NCI-H1105 (cell line): ENCODE measurements at places on chromosomes 4 and X.

DNA sequence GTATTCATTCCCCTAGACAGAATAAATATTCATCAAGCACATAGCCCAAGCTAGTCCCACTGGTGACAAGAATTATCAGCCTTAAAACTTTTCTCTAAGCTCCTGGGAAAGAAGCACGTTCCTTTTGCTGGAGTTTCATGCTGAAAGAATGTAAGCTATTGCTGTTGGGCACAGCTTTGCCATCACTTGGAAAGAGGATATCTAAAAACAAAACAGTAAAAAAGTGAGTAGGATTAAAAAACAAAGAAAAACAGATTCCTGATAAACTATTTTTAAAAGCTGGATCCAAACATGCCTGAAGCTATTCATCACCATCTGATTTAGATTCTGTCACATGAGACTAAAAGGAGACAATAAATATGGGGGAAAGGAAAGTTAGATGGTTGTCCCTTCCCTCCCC is 176.8 kb downstream of the SCFD2 start:
- no peak for DNase-seq

- no peak for DNase-seq
Observed at GRCh38 chrX:105241056-105241455, 20.6 kb upstream of the TEX13A start.

DNA sequence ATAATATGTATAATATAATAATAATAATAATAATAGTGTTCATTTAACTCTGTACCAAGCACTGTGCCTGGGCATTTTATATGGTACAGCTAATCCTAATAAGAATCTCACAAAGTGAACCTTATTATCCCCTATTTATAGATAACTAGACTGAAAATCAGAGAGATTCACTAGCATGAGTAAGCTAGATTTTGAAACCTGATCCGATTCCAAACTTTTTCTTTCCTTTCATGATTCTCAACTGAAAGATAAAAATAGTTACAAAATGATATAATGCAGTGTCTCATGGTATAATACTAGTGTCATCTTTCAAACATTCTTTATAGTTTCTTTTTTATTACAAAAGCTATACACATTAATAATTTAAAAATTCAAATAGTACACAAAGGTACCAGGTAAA is 55.9 kb upstream of the RNF128 start:
- DNase-seq = no peak

DNA sequence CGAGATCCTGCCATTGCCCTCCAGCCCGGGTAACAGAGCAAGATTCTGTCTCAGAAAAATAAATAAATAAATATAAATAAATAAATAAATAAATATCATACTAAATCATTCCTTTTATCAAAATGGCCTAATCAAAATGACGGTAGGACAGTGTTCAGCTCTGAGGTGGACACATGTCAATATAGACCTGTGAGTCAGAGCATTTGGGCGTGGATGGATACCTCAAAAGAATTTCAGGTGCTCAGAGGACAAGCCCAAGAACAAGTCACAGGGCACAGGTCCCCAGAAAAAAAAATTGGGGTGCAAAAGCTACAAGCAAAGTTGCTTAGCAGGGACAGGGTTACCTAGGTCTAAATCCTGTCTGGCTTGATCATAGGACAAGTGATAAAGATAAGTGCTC is 204.7 kb upstream of the HS3ST1 start:
- DNase-seq = no peak

- DNase-seq = no peak
Observed at GRCh38 chrX:131626681-131627296, 82.9 kb downstream of the OR13H1 start.

GRCh38 chr4:189088780-189089179 is 851.9 kb upstream of the FRG1 start:
- DNase-seq = no peak

GRCh38 chr4:54872261-54872660 is 214.5 kb downstream of the KIT start:
- no peak for DNase-seq

GRCh38 chr4:169307576-169307975 is 36.8 kb upstream of the SH3RF1 start:
- DNase-seq = no peak

- DNase-seq = peak; percentile 41
Observed at GRCh38 chr4:12633053-12633651, 851.0 kb downstream of the RAB28 start.

- peak; percentile 61 for DNase-seq
Observed at GRCh38 chr4:8832113-8832915, 39.3 kb downstream of the HMX1 start.

- no peak for DNase-seq
Observed at GRCh38 chr4:75908555-75908954, 6.3 kb upstream of the PPEF2 start.

GRCh38 chrX:44344687-44345086 is 1.2 kb upstream of the EFHC2 start:
- DNase-seq = no peak

GRCh38 chr4:66688674-66689073 is 856.6 kb downstream of the CENPC start:
- peak; percentile 18 for DNase-seq

GRCh38 chr4:59983852-59984251 is 1216.3 kb upstream of the ADGRL3 start:
- DNase-seq = no peak

DNA sequence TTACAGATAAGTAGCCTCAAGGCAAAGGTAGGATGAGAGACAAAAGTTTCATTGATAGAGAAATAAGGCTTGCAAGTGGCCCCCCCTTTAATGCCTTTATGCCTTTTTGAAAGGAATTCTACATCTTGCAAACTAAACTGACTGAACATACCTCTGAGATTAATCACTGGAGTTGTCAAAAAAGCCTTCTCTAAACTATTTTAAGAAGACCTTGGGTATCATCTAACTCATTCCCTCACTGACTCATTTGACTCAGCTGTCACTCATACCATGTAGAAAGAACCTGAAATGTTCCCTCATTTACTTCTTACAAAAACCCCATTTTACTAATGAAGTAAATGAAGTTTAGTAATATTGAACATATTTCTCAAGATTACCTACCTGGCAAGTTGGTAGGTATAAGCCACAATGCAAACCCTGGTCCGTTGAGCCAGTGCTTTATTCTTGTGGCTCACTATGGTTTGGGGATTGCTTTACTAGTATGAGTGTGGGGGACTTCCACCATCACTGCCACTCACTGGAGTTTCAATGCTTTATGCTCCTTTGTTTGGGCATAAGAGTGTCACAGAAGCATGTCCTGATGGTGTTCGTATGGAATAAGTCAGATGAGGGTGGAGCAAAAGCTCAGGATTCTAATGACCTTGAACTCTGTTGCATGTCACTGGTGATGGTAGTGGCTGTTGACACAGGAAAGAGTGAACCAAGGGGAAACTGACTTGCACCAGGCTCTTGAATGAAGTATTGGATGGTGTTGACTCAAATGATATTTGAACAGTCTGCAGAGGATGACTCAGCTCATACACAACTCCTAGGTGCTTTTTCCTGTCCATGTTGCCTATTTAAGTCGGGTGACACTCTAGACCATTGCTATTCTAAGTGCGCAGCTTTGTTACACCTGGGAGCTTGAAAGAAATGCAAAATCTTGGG is 305.5 kb upstream of the EMCN start:
- no peak for DNase-seq

- no peak for DNase-seq
Observed at GRCh38 chrX:155070038-155070437, 898 bp downstream of the CMC4 start.

GRCh38 chrX:78595901-78596502 is 63.1 kb downstream of the RTL3 start:
- DNase-seq = no peak

DNA sequence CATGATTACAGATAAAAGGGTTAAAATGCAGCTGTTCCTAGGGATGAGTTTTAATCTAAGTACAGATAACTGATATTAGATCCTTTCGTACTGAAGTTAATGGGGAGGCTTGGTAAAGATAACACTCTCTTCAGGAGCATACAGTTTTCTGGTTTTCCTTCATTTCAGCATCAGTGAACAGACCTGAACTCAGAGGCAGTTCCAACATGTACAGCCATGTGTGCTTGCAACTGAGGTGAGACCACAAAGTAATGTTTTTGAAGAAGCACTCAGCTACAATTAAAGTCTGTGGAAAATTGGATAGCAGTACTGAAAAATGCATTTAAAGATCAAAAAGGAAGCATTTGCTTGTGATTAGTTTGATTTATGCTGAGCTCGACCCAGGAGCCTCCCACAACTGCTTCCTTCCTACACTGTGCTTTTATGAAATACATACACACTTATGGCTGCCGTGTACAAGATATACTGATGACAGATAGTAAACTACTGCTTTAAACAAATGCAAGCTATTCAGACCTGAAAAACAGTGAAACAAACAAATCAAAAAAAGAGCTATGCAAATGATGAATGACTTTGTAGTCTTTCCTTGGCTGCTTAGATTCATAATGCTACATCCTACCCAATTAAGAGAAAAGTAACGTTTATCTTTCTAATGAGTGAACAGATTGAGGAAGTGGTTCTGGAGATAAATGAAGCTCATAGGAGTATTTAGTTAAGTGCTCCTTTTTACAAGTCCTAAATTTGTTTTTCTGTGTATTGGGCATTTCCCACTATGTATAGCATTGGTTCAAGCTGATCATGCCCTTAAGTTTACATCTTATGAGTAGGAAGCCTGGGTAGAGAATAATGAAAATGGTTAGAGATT is 68.4 kb downstream of the PDLIM5 start:
- DNase-seq = no peak

DNA sequence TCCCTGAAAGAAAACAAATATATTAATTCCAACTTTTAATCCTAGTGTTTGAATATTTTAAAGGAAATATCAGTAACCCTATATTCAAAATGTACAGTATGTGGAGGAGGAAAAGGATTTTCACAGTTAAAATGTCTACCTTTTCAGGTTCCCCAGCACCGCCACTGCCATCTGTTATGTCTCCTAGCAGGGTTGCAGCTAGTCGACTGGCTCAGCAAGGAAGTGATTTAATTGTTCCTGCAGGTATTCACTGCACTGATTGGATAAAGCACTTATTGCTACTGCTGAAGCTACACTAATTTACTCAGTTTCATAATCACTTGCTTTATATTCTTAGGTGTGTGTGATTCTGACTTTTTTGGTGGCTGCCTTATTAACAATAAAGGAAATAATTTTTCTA is 65.5 kb upstream of the FHDC1 start:
- DNase-seq = no peak

GRCh38 chrX:44992775-44993174 is 119.8 kb downstream of the KDM6A start:
- DNase-seq = no peak

GRCh38 chr4:184259866-184260265 is 42.2 kb upstream of the ENPP6 start:
- no peak for DNase-seq

GRCh38 chr4:128862608-128863311 is 53.3 kb downstream of the JADE1 start:
- no peak for DNase-seq

- DNase-seq = no peak
Observed at GRCh38 chr4:23805450-23805851, 84.4 kb downstream of the PPARGC1A start.

DNA sequence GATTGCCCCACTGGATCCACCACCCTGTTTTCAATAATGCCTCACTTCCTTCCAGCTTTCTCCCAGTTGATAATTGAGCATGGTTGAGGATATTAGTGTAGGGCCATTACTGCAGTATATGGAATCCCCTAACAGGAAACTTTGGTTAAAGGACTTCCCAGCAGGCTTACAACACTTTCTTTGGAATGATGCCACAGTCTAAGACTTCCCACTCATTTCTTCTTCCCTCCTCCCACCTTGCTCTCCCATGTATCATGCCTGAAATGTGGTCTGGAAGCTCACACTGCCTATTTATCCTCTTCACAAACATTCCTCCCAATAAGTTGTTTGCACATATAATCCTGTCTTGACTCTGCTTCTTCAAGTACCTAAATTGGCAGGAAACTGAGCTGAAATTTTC is 863.3 kb downstream of the CENPC start:
- DNase-seq = no peak

DNA sequence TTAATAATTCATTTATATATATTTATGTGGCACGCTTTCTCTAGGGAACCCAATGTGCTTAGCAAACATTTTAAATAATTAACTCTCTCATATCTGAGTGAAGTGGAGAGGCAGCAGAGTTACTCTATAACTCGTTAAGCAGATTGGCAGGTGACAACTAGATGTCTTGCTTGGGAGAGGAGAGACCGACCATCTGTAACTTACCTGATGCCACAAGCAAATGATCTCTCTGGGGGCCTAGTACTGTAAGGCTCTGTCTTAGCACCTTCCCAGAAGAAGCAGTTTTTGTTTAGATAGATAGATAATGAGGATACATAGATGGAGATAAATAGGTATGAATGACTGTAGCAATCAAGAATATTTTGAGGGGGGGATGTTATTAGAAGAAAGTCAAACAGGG is 11.9 kb upstream of the SEL1L3 start:
- no peak for DNase-seq

- DNase-seq = no peak
Observed at GRCh38 chr4:100118181-100118580, 72.1 kb downstream of the DDIT4L start.

- DNase-seq = no peak
Observed at GRCh38 chrX:22629105-22629725, 356.5 kb downstream of the CBLL2 start.

DNA sequence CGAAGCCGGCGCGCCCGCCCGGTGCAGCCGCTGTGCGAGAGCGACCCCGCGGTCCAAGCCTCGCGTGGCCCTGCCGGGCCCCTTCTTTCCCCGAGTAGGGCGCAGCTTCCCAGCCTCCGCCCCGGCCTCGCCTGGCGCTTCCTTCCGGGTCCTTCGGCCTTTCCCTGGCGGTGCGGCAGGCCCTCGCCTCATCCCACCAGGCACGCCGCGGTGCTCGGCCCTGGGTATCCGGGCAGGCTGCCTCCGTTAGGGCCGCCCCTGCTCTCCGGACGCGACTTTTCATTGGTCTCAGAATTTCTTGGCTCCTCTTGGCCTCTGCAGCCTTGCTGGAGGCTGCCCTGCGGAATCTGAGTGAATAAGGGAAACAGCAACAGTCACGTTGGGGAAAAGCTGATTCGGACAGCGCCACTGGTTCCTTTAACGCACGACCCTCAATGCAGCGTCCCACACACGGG is 429 bp downstream of the UVSSA start:
- DNase-seq = no peak

DNA sequence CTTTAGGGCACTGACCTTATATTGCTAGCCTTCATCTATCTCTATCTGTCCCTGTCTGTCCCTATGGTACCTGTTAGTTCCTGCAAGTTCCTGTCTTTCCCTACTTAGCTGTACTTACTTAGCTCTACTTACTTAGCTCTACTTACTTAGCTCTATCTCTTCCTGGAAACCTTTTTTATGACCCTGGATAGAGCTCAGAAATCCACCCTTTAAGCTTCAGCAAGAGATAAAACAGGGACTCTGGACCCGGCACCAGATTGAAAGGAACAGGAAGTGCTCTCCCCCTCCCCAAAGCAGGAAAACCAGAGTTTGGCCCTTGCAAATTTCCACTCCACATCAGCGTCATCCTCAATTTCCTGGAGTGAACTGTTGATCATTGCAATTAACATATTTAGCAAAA is 12.3 kb upstream of the IL9R start:
- DNase-seq = no peak

GRCh38 chr4:80173401-80173800 is 23.9 kb upstream of the PRDM8 start:
- no peak for DNase-seq

GRCh38 chr4:80322716-80323115 is 12.8 kb upstream of the CFAP299 start:
- DNase-seq = peak; percentile 0

- DNase-seq = no peak
Observed at GRCh38 chr4:129543299-129543698, 447.3 kb downstream of the C4orf33 start.

- no peak for DNase-seq
Observed at GRCh38 chr4:130922955-130923354, 1827.0 kb downstream of the C4orf33 start.

- no peak for DNase-seq
Observed at GRCh38 chr4:65645185-65645584, 25.1 kb downstream of the EPHA5 start.
